ENCODE measurements at places on chromosomes 1 and 21. TPM values are rescaled to one million over a fixed set of nuclear protein-coding genes. Genes with fewer than 3 reads are reported as not detected.

MLLT11 gene
- total RNA-seq: 0.73 TPM

DNA sequence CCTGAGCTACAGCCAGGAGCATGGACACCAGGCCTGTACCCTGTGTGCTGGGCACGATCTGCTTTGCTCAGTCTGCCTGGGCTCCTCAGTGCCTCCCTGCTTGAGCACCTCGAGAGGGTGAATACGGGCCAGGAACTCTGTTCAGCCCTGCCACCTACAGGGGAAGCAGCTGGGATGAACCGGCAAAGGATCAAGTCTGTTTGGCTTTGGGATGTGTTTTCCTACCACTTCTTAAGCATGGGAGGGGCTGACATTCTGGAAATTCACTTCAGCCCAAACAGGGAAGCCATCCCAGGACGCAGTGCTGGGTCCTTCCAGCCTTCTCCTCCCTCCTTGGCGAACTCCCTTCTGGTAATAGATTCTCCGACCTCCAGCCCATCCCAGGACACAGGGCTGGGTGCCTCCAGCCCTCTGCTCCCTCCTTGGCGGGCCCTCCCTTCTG lies 55.8 kb upstream of the SELENON start:
- peak; percentile 17 for DNase-seq

GRCh38 chr1:44640200-44640853 lies 34.0 kb downstream of the TMEM53 start:
- no peak for DNase-seq

DNA sequence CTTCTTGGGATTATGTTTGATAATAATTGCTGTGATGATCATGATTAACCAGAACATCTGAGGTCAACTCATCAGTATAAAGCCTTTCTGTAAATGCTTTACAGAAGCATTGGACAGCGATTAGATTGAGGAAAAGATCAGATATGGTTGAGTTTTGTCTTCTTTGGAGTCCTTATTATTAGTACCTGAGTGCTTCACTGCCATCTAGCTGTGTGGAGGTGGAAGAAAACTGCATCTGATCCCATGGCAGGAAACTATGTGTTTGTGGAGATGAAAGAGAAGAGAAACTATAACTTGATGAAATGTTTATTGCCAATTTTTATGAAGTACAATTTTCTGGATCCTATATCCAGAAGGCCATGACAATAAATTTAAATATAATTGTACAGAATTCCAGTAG lies 11.4 kb downstream of the FLG2 start:
- DNase-seq: peak; percentile 25

GRCh38 chr1:89190017-89190416 lies 8.7 kb downstream of the GBP4 start:
- DNase-seq: no peak

DNA sequence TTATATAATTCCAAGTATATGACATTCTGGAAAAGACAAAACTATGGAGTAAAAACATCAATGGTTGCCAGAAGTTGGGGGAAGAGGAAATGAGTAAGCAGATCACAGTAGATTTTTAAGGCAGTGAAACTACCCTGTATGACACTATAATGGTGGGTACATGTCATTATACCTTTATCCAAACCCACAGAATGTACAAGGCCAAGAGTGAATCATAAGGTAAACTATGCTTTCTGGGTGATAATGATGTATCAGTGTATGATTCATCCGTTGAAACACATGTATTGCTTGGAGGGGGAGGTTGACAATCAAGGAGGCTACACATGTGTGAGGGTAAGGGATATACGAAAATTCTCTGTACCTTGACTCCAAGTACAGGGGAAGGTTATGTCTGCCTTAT lies 862.7 kb downstream of the PLA2G4A start:
- no peak for DNase-seq

AKR7A3 gene
- 142 TPM for total RNA-seq

DNA sequence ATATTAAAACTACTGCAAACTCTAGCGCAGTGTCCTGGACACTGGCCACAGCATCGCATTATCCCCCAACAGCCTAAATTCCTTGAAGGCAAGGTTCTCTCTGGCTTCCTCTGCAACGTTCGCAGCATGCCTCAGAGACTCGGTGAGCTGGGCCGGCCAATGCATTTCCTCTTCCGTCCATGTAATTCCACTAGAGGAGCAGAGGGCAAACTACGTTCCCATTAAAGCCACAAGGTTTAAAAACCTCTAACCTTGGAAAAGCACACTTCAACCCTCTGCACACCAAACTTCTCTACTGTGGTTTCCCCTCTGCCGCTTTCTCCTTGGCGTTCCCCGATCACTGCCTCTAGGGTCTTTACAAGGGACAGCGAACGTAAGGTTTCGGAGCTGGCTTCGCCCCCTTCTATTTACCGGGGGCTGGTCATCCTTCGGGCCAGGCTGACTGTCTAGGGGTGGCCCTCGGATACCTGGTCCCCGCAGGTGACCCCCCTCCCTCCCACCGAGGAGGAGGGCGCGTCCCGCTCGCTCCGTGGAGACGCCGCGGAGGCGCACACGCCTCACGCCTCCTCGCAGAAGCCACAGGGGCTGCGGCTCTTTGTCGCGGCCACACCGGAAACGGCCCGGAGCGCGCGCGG lies 456 bp upstream of the SMYD2 start:
- DNase-seq: peak; percentile 71

OR6K6 gene
- total RNA-seq: not detected

- no peak for DNase-seq
These were observed 1.1 kb upstream of the CD244 start for GRCh38 chr1:160863774-160864131.

GRCh38 chr1:241422470-241422869 lies 65.5 kb upstream of the RGS7 start:
- no peak for DNase-seq

EFNA4 gene
- total RNA-seq: 34.6 TPM

TBX15 gene
- total RNA-seq: 0.03 TPM

DNA sequence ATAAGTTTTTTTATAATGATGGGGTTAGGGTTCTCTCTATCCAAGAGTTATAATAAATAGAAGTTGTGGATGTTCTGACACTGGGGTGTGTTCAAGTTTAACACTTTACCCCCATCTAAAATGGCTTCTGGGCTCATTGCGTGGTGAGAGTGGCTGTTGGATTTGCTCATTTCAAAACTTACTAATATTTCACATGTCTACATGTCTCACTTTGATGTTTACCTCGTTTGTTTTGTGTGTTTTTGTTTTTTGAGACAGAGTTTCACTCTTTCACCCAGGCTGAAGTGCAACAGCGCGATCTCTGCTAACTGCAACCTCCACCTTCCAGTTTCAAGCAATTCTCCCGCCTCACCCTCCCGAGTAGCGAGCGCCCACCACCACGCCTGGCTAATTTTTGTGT lies 3.7 kb downstream of the RRP1B start:
- DNase-seq: no peak

- DNase-seq: no peak
These were observed 33.4 kb upstream of the SMYD2 start for GRCh38 chr1:214247501-214248041.

DNA sequence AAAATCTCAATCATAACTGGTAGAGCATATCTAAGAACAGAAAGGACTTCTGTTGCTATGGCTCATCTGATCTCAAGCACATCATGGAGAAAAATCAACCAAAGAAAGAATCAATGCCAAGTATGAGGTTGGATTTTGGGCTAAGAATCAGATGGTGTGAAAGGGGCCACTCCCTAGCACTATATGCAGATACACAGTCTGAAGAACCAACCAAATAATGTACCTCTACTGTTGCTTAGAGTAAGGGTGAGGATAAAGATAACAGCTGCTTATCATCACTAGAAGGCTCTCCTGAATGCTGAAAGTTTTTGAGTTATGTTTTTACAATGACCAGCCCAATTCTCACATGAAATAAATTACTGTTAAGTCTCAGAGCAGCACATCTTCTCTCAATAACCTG lies 35.6 kb downstream of the ST7L start:
- no peak for DNase-seq

GRCh38 chr1:61053226-61053711 lies 29.1 kb upstream of the NFIA start:
- DNase-seq: no peak

GRCh38 chr1:112971006-112971405 lies 15.0 kb upstream of the SLC16A1 start:
- no peak for DNase-seq

DNA sequence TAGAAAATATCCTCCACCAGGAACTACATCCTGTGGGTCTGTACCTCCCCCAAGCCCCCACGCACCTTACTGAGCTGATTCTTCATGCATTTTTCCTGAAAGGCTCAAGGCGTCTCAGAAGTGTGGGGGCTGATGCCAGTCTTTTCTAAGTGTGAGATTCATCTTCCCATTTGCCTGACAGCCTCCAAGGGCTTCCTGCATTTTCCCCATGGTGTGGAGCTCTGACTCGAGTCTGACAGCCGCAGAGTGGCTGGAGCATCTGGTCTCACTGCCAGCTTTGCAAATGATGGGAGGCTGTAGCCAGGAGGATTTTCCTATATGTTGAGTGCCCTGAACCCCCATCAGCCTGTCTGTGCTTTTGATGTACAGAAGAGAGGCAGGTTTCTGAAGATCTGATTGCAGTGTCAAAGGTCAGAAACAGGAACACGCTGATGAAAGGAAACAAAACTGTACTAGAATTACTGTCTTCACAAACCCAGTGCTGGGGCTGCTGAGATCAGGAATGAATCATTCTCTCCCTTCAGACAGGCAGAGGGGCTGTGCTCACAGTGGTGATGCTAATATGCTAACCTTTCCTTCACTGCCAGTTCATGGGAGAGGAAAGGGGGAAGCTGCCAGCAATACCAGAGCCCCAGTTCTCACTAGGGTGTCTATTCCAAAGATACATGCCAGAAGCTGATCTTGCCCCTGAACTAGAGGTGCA lies 201.5 kb upstream of the C1orf174 start:
- DNase-seq: no peak

DNA sequence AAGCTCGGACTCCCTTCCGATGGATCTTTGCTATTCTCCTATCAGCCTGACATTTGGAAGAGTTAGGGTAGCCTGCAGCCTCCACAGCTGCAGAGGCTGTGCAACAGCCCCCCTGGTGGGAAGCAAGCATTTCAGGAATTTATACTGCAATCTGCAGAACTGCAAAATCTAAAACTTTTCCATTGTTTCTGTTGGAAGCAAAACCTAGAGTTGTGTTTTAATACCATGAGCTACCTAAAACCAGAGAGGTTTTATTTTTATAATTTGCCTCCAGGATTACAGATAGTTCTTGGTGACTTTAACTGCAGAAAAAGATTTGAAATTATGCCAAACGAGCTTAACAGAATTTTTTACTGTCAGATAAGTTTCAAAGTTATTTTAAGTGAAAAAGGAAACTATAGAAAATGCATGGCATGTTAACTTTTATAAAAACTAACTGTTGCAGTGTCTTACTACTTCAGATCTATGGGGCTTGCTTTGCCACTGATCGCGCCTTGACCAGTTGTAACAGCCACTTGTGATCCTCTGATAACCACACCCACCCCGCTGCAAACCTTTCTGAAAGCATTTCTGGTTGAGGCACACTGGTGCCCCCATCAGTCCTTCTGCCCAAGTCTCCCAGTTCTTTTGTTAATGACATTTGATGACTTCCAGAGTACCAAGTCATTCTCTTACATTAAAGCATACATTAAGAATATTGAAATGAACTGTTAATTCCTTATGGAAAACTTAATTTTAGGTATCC lies 64.8 kb downstream of the PRDM2 start:
- no peak for DNase-seq

GRCh38 chr1:59150577-59151386 lies 146.1 kb upstream of the FGGY start:
- peak; percentile 19 for DNase-seq

ITGB2 gene
- total RNA-seq: not detected

GRCh38 chr1:183218027-183218618 lies 32.1 kb downstream of the LAMC2 start:
- no peak for DNase-seq

DNA sequence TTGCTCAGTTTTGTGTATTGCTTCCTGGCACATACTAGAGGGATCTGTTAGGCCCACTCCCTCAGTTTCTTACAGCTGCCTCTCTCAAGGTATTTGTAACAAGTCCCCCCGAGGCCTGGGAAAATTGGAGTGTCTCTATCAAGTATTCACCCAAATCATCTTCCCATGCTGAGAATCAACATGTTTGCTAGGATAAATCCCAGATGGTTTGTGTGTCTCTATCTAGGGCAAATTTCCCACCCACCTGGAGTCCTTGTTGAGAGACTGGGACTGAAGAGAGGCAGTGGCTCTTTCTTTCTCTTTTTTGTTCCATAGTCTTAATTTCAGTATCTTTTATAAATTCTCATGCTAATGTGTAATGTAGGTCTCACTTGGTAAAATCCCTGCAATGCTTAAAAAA lies 58.0 kb downstream of the OLFM3 start:
- DNase-seq: no peak

- no peak for DNase-seq
These were observed 52.6 kb upstream of the RBM15 start for GRCh38 chr1:110286564-110286963.

- no peak for DNase-seq
These were observed 392.3 kb downstream of the CAMTA1 start for GRCh38 chr1:7177438-7178146.

PLPPR5 gene
- total RNA-seq: not detected

KCNA3 gene
- not detected for total RNA-seq

DNA sequence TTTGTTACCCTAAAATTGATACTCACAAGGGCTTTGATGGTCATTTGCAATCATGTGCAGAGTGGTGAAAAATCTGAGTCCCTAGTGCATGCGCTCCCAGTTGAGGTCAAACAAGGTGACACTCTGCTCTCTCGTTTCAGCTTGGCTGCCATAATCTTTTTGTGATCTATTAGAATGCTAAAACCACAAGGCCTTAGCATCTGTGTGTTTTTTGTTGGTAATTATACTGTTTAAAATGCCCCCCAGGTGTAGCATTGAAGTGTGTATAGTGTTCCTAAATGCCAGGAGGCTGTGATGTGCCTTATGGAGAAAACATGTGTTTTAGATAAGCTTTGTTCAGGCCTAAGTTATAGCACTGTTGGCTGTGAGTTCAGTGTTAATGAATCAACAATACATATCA lies 89.3 kb downstream of the PLD5 start:
- no peak for DNase-seq

CYP4B1 gene
- 0.23 TPM for total RNA-seq

DNA sequence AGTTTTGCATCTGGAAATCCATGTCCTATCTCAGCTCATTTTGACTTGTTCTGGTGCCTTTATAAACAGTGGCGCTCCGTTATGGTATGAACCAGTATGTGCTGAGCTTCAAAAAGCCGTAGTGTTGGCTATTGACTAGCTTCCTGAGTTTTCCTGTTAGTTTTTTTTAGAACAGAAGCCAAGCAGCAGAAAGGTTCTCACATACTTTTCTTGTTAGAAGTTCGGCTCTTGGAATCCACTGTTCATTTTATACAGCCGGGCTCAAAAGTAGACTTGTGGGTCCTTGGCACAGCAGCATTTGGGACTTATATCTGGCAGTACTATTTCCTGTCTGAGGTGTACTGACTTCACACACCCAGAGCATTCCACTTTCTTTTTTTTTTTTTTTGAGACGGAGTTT lies 63.8 kb downstream of the TBCE start:
- DNase-seq: no peak

SEMA6C gene
- total RNA-seq: 0.13 TPM

GRCh38 chr1:18764362-18764761 lies 95.1 kb downstream of the TAS1R2 start:
- DNase-seq: no peak

- no peak for DNase-seq
These were observed 21.4 kb downstream of the LIN9 start for GRCh38 chr1:226287587-226287986.
